NCI-H1105 (cell line): ENCODE measurements at places on chromosomes 6 and 20.
A peak's percentile ranks its signal among the peaks of the same experiment; 100 is the strongest.

DNA sequence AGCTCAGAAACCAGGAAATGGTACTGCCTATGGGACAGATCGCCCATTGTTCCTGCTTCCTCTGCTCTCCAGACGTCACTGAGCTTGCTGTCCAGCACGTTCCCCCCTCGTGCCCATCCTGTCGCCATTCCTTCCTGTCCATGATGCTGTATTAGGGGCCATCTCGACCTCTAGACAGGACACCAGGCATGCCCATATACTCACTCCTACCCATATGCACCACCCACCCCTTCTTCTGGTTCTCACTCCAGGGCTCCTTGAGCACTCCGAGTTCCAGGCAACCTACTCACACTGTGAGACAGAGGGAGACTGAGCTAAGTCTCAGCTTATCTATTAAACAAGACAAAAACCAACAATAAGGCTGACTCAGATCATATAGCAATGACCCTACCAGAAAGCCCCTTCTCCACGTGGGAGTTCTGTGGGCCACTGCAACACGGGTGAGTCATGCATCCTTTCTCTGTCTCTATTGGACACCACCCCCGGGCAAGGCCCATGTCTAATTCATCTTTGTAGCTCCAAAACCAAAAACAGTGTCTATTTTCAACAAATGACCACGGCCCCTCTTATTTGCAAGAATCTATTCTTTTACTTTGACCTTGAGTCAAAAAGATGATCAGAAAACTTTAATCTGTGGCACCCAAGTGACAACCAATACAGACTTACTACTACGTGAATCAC lies 65.7 kb downstream of the PSMG4 start:
- DNase-seq: no peak

- DNase-seq: no peak
These were observed 4.0 kb downstream of the ARID1B start for GRCh38 chr6:156780962-156781853.

- DNase-seq: no peak
These were observed 207.0 kb downstream of the CDC5L start for GRCh38 chr6:44594481-44594880.

GRCh38 chr20:47792021-47792618 lies 6.8 kb upstream of the SULF2 start:
- no peak for DNase-seq

DNA sequence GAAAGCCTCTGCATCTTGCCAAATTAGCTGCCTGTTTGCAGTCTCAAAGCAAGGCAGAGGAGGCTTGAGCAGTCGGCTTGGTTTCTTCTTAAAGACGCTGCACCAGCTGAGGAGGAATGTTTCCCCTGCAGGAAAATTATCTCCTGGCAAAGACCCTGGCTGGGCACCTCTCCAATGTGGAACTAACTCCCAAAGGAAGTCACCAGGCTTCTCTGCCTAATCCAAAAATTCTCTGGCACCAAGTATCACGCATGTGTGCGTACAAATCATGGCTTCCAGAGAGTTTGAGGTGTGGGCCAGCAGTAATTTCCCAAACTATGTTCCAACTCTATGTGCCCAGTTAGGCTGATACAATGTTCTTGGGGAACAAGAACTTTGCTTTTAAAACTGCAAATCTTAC lies 176.2 kb downstream of the KIF16B start:
- no peak for DNase-seq

GRCh38 chr6:113450061-113450465 lies 407.1 kb upstream of the MARCKS start:
- no peak for DNase-seq

DNA sequence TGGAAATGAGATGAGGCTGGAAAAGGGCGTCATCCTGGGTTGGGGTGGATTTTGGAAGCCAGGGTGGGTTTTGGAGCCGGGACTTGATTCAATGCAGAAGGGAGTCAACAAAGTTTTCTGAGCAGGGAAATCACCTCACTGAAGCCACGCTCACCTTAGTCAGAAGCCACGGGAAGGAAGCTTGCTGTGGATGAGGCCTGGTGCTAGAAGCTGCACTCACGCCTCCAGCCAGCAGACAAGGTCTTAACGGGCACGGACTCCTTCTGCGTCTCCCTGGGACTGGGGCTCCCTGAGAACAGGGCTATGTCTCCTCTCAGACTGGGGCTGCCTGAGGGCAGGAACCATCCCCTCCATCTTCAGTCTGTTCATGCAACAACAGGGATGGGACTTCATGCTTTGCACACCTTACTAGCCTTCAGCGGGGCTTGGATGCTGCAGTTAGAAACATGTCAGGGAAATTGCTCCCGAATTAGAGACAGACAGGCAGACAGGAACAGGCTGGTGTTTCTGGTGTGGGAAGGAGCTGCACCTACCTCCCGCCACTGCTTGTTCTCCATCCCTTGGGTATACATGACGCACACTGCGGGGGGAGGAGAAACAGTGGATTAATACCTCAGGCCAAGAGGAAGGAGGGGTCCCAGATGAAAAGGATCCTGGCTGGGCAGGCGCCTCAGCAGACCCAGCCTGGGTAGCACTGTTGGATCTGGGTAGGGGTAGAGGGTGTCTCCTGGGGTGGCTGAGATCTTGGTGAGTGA lies 17.5 kb downstream of the CPNE5 start:
- no peak for DNase-seq

GRCh38 chr6:6386010-6386409 lies 65.5 kb upstream of the F13A1 start:
- no peak for DNase-seq

DNA sequence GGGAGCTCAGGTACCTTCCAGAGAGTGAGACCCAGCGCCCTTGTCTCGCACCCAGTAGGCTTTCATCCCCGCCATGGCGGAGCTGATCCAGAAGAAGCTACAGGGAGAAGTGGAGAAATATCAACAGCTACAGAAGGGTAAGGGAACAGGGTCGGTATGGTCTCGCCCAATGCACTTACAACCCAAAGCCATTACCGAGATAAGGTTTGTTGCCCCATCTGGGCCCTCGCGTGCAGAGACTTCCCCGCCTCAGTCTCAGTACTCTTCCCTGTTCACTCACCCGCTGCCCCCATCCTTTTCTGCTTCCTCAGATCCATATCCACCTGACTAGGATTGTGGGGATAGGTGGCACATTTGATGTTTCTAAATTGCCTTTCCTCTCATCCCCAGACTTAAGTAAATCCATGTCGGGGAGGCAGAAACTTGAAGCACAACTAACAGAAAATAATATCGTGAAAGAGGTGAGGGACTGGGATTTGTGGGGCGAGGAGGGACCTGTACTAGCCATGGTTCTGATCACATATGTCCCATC lies 449 bp downstream of the PFDN6 start:
- DNase-seq: no peak

DNA sequence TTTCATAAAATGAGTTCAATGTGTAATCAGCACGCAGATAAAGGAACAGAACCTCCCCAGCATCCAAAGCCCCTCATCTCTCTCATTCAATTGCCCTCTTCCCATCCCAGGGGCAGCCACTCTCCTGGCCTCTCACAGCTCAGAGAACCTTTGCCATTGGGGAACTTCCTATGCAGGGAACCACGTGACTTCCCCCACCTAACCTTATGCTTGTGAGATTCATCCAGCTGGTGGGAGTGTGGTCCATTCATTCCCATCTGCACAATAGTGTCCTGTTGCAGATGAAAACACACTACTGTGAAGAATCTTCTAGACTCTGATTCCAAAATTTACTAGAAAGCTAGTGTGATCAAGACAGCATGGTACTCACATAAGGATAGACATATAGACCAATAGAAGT lies 299.3 kb downstream of the CDH4 start:
- no peak for DNase-seq

DNA sequence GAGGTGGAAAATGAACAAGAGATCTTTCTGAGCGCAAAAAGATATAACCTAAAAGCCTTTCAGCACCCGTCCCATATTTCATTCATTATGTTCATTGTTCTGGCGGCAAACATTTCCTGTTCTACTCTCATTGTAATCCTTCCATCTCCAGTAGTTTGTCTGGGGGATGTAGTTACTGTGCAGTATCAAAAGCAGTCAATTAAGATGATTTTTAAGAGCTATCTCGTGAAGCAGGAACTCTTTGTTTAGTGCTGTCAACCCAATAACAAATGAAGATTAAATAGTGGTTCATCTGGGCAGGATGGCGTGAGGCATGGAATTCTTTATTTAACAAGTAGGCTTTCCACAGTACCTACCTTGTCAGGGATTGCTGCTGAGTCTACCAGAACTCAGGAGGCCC lies 876.7 kb downstream of the HACE1 start:
- no peak for DNase-seq

- DNase-seq: peak; percentile 48
These were observed 632 bp downstream of the PRKN start for GRCh38 chr6:162726947-162727321.

GRCh38 chr6:135937106-135937505 lies 85.6 kb downstream of the PDE7B start:
- DNase-seq: no peak

GRCh38 chr6:63066055-63066704 lies 145.1 kb upstream of the FKBP1C start:
- no peak for DNase-seq

DNA sequence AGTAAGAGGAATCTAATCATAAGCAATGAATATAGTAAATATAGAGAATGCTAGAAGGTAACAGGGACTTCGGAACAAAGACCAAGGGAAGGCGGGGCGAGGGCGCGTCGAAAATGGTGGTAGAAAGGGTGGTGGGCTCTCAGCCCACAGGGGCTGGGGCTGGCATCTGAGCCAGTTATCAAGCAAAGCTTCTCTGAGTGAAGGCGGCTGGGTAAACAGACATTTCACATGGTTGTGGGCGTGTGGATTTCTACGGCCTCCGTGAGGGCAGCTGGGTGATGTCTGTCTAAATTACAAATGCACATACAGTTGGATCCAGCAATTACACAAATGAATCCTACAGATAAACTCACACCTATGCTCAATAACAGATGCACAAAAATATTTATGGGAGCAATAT lies 56.6 kb downstream of the TOX2 start:
- DNase-seq: no peak

- no peak for DNase-seq
These were observed 3.8 kb downstream of the TSPO2 start for GRCh38 chr6:41046084-41046483.

DNA sequence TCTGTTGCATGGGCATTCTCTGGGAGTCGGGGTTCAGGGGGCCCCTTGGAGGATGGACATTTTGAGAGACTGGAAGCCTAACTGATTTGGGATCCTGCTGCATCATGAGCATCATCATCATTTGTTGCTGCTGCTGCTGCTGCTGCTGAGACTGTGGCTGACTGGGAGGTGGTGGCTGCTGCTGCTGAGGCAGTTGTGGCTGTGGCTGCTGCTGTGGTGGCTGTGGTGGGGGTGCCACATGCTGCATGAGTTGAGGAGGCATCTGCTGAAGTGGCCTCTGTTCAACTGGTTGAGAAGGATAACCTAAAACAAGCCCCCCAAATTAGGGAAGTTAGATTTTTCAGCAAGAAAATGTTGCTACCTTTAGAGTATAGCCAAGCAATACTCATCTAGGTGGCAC lies 38.9 kb downstream of the TP53INP2 start:
- DNase-seq: no peak

DNA sequence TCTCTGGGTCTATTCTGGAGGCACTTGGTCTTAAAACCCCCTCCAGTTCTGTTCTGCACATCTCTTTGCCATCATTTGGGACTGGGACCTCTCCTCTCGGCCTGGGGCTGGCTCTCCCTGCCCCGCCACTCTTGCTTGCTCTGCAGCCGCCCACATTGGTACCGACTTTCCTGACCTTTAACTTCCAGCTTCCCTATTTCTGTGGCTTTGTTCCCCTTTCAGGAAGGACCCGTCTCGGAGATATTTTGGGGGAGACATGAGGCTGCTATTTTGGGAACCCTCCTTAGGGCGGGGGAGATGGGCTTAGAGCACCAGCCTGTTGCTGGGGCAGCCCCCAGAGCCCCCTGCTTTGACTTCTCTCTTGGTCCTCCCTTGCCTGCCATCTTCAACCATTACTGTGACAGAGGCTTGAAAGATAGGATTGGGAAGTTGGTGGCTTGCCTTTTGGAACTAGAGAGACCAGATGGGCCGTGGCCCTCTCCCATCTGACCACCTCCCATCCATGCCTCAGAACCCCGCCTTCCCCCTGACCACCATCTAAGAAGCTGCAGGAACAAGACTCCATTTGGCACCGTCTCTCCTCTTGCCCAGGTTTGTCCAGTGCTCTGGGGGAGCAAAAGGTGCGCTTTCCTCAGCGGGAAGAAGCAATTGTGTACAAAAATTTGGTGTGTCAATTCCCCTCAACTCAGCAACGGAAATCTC lies 914 bp downstream of the TREM2 start:
- DNase-seq: no peak

DNA sequence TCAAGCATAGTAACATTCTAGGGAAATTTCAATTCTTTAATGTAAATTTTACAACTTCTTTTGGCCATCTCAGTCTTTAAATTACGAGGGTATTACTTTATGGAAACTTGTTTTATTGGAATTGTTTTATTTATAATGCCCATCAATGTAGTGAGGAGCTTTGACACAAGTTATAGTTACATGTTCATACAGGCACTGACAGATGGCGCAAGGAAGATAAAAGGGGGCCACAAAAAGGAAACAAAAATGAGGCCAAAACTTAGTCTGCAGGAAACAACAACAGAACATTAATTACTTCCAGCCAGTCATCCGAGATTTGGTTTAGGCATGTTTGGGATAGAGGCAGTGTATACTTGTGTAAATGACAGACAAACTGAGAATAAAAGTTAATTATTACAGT lies 18.3 kb downstream of the SESN1 start:
- DNase-seq: no peak

- DNase-seq: no peak
These were observed 136.4 kb upstream of the ARMC2 start for GRCh38 chr6:108711826-108712225.

- DNase-seq: no peak
These were observed 5.7 kb downstream of the KCNK5 start for GRCh38 chr6:39223555-39223954.

DNA sequence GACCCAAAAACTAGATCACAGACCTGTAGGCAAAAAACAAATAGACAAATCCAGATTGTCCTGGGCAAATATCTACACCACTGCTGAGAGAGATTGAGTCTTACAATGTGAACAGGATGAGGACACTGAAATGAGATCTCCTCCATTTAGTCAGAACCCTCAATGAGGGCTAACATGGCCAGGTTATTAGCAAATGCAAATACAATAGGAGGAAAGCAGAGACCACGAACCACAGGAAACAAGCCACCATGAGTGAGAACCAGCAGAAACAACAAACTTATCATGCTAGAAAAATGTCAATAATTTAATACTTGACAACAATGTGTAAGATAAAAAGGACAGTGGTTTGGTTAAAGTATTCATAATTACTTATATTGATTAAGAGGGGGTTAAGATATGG lies 162.8 kb downstream of the SYNE1 start:
- no peak for DNase-seq

GRCh38 chr20:37980876-37981275 lies 52.4 kb downstream of the TTI1 start:
- DNase-seq: no peak

GRCh38 chr6:112179631-112180030 lies 74.7 kb downstream of the LAMA4 start:
- DNase-seq: no peak
